ENCODE measurements at places on chromosomes 2 and 18. TPM values are rescaled to one million over a fixed set of nuclear protein-coding genes. Genes with fewer than 3 reads are reported as not detected.
A peak's percentile ranks its signal among the peaks of the same experiment; 100 is the strongest.

The ZSWIM2 gene
- not detected for total RNA-seq

The LPIN1 gene
- total RNA-seq, result 62.2 TPM

- no peak for DNase-seq
Measured at GRCh38 chr18:55731594-55732042, 143.6 kb upstream of the TCF4 start.

GRCh38 chr2:149185942-149186490, 144.4 kb upstream of the LYPD6 start:
- no peak for DNase-seq

GRCh38 chr2:172564376-172564775, 8.5 kb downstream of the PDK1 start:
- no peak for DNase-seq

The IGFBP5 gene
- total RNA-seq, result not detected

DNA sequence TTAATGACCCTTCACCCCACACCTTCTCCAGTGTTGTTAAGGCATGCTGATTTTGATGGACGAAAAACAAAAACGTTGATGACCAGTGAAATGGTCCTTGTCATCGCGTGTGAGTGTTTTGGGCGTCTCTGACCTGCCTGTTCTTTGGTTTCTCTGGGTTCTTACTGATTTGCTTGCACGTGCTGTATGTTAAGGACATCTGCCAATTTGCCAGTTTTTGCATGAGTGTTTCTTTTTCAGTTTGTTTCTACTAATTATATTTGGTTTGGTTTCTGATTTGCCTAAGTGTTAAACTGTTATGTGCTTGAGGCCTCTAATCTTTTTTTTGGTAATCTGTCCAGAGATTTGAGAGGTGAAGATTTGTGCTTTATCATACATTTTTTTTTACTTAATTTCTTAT, 14.6 kb downstream of the TRAF3IP1 start:
- no peak for DNase-seq

GRCh38 chr2:150046211-150046610, 441.3 kb downstream of the RND3 start:
- no peak for DNase-seq

- no peak for DNase-seq
Measured at GRCh38 chr18:30999186-30999585, 43.4 kb downstream of the DSC3 start.

GRCh38 chr2:101486258-101486701, 11.4 kb upstream of the RFX8 start:
- peak; percentile 29 for DNase-seq

DNA sequence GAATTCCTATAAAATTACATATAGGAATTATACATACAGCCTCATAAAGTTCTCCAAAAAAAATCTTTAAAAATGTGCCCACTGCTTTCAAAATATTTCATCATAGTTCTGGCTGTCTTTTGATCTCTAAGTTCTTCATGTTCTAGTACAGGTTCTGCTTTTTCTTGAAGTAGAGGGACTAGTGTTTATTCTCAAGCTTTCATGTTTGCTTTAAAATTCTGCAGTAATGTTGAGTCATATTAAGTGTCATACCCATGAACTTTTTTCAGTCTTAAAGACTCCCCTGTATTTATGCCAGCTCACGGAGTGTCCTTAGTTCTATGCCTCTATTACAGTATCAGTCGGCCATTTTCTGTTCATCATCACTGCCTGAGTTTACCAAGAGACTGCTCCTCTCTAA, 54.8 kb upstream of the CCDC141 start:
- DNase-seq, result no peak

DNA sequence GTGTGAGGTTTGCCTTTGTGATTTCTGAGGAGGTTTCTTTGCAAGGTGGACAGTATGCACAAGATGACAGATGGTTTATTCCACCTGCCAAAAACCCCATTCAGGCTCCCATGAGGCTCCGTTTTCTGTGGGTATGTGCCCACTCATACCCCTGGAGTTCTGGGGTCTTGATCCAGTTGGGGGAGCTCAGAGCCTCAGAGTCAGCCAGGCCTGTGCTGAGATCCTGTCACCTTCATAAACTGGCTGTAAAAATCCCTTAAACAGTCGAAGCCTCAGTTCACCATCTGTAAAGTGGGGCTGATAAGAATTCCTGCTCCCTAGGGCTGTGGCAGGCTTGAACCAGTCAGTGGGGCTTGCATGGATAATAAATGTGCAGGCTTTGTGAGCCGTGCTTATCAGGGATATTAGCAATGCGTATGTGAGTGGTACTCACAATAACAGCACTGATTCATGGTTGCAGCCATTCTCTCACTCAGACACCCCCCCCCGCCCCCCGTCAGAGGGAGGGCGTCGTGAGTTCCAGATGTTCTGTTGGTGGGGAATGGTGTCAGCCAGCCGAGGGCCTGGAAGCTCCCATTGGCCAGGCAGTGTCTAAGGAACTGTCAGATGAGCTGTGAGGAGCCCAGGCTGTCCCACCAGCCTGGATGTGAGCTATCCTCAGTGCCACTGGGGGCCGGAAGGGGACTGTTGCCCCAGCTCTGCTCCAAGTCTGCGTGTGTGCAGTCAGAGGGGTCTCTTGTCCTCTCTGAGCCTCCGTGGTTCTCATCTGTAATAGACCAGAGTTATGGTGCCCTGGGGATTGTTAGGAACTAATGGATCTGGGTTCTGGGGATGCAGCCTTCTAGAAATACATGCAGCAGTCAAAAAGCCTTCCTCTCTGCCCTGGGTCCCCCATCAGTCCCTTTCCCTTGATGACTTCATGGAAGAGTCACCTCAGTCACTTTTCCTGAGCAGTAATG, 51.7 kb downstream of the KCNIP3 start:
- DNase-seq, result no peak

- DNase-seq, result no peak
Measured at GRCh38 chr2:183248866-183249567, 124.8 kb downstream of the NUP35 start.

- no peak for DNase-seq
Measured at GRCh38 chr18:52462853-52463252, 122.9 kb downstream of the DCC start.

- DNase-seq, result peak; percentile 31
Measured at GRCh38 chr2:42169874-42170521, 845 bp downstream of the EML4 start.

- no peak for DNase-seq
Measured at GRCh38 chr2:127256381-127256780, 36.3 kb upstream of the CYP27C1 start.

The ELOA2 gene
- total RNA-seq, result not detected

The GTF2A1L gene
- total RNA-seq, result not detected

DNA sequence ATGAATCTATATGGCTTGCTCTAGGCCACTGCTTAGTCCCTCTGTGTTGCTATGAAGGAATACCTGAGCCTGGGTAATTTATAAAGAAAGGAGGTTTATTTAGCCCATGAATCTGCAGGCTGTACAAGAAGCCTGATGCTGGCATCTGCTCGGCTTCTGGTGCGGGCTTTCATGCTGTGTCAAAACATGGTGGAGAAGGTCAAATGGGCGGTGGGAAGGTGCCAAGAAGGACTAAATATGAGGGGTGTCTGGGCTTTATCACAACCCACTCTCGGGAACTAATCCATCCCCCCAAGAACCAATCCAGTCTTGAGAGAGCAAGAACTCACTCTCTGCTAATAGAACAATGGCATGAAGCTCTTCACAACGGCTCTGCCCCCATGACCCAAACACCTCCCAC, 481.6 kb downstream of the EIPR1 start:
- no peak for DNase-seq

GRCh38 chr2:223585666-223586065, 16.5 kb downstream of the SCG2 start:
- no peak for DNase-seq

- no peak for DNase-seq
Measured at GRCh38 chr2:65660340-65660739, 227.9 kb upstream of the SPRED2 start.

The GPR75 gene
- 2.6 TPM for total RNA-seq

The CHRND gene
- not detected for total RNA-seq

The CIB4 gene
- not detected for total RNA-seq

The CEBPZOS gene
- 37.5 TPM for total RNA-seq

- DNase-seq, result no peak
Measured at GRCh38 chr18:26826656-26827235, 38.8 kb downstream of the AQP4 start.

DNA sequence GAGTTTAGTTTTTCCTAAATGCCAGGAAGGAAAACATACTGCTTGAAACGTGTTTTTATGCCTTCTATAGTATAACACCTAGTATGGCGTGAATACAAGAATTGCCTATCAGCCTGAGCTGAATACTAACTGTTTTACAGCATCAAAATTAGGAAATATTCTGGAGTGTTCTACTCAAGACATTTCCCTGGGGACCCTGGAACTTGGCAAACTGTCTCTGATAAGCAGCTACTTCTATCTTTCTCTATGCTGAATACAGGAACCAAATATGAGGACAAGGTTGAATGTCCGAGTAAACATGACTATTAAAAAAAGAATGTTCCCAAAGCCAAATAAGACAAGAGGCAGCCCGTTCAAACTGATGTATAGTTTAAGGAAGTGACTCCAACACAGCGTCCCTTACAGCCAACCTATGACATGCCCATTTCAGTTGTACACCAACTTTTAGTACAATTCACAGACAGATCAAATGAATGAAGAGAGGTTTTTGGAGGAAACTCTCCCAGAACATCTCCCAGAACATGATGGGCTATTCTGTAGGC, 951.3 kb upstream of the ACVR2A start:
- DNase-seq, result no peak

GRCh38 chr2:86251840-86252266, 52.6 kb downstream of the MRPL35 start:
- no peak for DNase-seq

GRCh38 chr2:232649033-232649432, 15.6 kb downstream of the EFHD1 start:
- DNase-seq, result no peak

DNA sequence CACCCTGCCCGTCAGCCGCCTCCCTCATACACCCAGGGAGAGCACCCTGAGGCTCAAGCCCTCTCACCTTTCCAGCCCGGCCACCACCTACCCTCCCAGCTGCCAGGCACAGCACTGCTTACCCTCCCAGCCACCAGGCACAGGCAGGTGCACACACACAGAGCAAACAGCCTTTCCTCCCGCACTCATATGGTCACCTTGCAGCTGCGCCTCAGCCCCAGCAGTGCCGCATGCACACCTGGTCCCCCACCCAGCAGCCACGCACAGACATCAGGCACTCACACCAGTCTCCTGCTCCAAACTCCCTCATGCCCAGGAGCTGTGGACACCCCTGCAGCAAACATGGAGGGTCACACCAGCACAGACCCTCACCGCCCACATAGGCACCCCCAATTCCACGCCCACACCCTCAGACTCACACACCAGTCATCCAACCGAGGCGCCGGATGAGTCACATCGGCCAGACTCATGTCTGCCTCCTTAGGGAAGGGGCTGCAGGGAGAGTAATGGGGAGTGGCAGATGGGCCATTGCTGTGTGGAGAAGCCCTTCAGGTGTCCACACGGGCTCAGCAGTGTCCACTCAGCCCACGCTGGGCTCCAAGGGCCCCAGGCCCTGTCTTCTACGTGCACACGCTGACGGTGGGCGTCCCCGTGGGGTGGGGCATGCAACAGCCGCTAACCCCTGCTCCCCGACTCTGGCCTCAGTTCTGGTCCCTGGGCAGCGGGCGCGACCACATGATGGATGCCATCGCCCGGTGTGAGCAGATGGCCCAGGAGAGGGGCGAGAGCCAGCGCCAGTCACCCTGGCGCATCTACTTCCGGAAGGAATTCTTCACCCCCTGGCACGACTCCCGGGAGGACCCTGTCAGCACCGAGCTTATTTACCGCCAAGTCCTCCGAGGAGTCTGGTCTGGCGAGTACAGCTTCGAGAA, 22.3 kb upstream of the GPR17 start:
- no peak for DNase-seq

The RNASEH1 gene
- total RNA-seq, result 26.0 TPM

DNA sequence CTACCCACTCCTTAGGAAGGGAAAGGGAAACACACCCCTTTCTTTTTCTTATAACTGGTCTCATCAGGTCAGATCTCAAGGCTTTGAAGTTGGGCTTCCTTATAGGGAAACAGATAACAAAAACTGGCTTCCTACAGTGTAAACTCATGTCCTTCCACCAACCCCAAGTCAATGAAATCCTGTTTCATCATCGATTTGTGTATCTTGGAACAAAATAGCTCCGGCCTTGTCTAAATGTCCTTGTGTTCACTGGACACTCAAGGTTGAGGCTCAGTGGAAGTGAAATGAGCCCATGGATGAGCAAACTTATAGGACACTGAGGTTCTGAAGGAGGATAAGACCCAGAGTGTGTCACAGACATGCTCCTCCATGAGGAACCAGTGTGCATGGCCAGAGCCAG, 156.1 kb upstream of the REV1 start:
- no peak for DNase-seq

The MAPK4 gene
- total RNA-seq, result not detected

- peak; percentile 37 for DNase-seq
Measured at GRCh38 chr2:20443276-20443920, 3.5 kb upstream of the RHOB start.

DNA sequence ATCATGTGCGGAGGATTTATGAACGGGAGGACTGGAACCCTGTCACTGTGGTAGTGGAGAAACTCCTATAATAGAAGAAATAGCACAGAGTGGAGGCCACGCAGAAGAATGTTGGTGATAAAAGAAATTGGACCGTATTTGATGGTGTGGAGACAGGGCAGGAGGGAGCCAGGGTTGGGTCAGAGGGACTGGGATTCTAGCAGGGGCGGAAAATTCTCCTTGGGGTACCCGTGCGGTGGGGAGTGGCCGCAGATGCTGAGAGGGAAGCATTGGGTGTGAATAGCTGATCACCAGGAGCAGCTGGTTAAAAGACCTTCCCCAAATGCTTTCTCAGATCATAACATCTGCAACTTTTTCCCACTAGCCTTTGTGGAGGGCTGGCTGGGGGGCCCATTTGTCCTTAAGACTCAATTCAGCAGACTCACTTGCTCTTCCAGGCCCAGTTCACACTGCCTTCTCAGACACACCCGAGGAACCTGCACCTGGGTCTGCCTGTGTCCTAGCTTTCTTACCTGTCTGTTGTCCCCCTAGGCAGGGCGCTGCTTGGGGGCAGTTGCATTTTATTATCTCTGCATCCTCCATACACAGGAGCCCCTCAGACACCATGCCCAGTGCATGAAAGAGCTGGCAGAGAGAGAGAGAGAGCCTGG, 7.1 kb downstream of the SH3BP4 start:
- DNase-seq, result no peak

GRCh38 chr2:101710471-101711318, 13.2 kb downstream of the MAP4K4 start:
- no peak for DNase-seq

- DNase-seq, result no peak
Measured at GRCh38 chr2:148721520-148721931, 77.0 kb downstream of the EPC2 start.
